H7 (cell line): ENCODE measurements at places on chromosomes 6 and 20. TPM values are rescaled to one million over a fixed set of nuclear protein-coding genes. Genes with fewer than 3 reads are reported as not detected.
A peak's percentile ranks its signal among the peaks of the same experiment; 100 is the strongest.

Gene CST1
- total RNA-seq: 10.5 and 46.0 TPM in 2 replicates

- DNase-seq: no peak
Observed at GRCh38 chr6:1130709-1131108, 181.2 kb upstream of the FOXQ1 start.

DNA sequence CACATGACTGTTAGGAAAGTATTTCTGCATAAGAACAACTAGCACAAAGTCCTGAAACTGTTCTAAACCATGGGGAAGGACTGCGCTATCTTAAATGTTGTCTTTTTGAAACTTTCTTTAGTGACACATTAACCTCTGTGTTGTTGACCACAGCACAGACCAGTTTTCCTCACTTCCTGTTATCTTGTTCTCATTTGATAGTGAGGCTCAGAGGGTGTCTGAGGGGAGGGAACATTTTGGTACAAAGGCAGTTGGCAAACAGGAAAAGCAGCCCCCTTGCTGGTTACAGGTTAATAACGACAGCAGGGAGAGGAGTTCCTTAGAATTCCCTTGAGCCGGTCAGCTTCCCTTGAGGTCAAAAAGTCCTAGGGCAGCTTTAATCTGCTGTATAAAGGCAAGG lies 143.5 kb upstream of the BMP2 start:
- peak; percentile 7 for DNase-seq

GRCh38 chr6:134368670-134369069 lies 50.8 kb upstream of the SGK1 start:
- no peak for DNase-seq

Gene CASS4
- not detected in 2 replicates for total RNA-seq

- DNase-seq: peak; percentile 88
Observed at GRCh38 chr6:55578537-55579363, at the start of gene HMGCLL1. Gene HMGCLL1, minus strand, starts transcription at chr6:55579192. Its CDS starts 137 bp downstream, at chr6:55579055.

DNA sequence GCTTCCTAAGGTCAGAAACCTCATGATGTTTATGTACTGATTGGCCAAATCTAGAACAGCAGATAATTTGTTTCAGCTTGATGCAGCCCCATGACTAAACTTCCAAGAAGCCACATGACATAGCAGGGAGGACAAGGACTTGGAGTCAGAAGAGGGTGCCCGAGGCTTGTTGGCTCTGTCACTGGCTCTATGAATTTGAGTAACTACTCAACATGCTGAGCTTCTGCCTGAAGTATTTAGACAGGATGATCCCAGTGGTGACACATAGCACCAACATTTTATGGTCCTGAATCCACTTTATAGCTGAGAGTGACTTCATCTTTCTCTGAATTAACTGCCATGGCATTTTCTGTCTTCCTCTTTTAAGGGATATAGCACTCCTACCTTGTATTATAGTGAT lies 13.5 kb upstream of the TBX18 start:
- DNase-seq: no peak

Gene ADGRB3
- 0.21 and 0.22 TPM in 2 replicates for total RNA-seq

Gene RSPO3
- not detected in 2 replicates for total RNA-seq
